DMS53 (cell line): ENCODE measurements at places on chromosomes 11 and 22.

DNA sequence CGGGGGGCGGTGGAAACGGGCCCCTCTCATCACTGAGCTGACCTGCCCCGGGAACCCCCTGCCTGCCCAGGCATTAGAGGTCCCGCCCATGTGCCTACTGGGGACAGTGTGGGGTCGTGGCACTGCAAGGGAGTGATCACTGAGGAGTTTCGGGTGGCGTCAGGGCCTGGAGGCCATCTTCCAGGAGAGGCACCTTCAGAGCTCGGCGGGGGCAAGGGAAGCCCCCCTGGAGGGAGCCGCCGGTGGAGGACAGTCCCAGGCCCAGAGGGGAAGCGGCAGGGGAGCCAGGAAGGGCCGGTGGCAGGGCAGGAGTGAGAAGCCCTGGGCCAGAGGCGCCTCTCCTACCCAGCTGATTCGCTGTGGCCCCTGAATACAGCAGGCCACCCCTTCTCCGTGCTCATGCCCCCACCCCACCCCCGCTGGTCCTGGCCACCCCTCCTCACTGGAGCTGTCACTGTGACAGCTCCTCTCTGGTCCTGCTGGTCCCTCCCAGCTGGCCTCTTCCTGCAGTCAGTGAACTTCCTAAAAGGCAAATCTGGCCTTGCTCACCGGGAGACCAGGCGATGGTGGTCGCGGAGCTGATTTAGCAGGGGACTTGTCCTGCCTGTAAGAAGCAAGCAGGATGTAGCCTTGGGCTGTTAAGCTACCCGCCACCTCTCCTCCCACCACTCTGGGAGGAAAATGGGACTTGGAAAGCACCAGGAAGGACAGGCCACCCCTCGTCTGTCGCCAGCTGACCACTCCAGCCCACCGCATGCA is 2.0 kb upstream of the MAPK11 start:
- DNase-seq: peak; percentile 42

DNA sequence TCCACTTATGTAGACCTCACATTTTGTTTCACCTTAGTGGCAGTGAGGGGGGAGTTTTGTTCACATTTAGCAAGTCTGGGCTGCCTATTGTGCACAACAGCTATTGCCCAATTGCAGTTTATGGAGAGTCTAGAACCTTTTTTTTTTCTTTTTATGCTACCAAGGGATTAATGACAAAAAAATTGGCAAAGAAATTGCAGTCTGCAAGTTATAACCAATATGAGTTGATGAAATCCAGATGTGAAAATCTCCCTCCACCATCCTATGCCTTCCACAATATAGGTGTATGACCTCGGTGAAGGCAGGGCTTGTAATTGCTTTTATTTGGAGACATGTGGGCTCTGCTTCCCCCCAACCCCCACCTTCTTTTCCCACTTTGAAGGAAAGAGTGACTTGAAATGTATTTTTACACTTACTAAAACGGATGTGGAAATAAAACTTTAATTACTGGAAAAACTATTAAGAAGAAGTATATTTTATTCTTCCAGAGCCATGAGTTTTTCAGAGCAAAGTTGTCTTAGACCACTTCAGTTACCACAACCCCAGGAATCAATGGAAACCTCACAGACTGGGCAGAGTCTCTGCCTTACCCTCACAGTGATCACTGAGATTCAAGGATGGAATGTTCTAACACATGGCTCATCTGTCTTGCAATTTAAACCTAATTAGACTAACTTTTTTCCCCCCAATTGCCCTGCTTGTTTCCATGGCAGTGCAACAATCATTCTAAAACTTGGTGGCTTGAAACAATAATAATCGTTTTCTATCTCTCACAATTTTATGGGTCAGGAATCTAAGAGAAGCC is 120.8 kb upstream of the SLC5A12 start:
- DNase-seq: no peak

GRCh38 chr11:61488651-61489291 is 19.8 kb upstream of the LRRC10B start:
- peak; percentile 98 for DNase-seq

- DNase-seq: no peak
These were observed 45.2 kb downstream of the LGR4 start for GRCh38 chr11:27427183-27427980.

- no peak for DNase-seq
These were observed 50.2 kb upstream of the SLC35C1 start for GRCh38 chr11:45754741-45755140.

- DNase-seq: peak; percentile 40
These were observed 5.5 kb downstream of the NPAS4 start for GRCh38 chr11:66426314-66426713.

GRCh38 chr11:29282088-29282487 is 734.7 kb downstream of the KCNA4 start:
- DNase-seq: peak; percentile 88

- no peak for DNase-seq
These were observed 1.0 kb downstream of the SFI1 start for GRCh38 chr22:31497148-31497938.

DNA sequence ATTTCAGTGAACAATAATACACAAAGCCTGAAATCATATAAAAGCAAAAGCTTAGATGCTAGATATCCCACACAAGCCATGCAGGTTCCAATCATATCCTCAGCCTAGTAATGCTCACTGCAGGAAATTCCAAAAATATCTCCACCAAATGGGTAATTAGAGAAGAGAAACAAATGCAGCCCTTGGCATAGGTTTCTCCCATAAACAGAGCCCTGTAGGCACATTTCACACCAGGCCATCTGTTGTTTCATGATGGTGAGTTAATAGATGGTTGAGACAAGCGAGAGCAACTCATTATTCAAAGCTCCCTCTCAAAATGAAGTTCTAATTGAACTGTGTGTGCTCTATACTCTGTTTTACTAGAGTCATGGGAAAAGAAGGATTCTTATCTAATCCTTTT is 154.6 kb upstream of the TRPC6 start:
- no peak for DNase-seq

DNA sequence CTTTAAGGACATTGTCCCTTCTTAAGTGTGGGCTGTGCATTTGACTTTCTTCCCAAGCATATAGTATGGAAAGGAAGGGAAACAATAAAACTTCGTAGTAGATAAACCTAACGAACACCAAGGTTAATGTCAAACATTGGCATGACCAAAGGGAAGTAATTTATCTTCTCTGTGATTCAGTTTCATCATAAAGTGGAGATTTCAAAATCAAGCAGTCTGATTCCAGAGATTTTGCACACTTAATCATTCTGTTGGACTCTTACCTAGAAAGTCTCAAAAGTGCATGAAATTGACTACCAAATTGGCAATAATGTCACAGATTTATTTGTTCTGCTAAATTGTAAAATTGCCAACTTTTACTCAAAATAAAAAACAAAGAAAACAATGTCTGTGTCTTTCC is 559.7 kb downstream of the JRKL start:
- no peak for DNase-seq

DNA sequence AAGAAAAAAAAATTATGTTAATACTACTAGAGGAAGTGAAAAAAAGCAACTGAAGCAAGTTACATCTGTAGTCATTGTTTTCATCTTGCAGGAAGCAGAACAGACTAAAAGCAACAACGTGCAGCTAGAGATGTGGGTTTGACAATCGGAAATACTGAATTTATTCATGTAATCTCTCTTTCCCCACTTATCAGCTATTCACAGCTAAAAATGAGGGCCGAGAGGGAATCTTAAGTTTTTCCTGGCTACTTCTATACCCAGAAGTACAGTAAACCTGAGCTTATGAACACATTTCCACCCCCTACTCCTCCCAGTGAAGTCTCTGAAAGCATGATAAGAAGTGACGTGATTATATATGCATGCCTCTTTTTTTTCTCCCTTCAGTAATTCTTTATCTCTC is 116.5 kb downstream of the SPON1 start:
- DNase-seq: no peak

DNA sequence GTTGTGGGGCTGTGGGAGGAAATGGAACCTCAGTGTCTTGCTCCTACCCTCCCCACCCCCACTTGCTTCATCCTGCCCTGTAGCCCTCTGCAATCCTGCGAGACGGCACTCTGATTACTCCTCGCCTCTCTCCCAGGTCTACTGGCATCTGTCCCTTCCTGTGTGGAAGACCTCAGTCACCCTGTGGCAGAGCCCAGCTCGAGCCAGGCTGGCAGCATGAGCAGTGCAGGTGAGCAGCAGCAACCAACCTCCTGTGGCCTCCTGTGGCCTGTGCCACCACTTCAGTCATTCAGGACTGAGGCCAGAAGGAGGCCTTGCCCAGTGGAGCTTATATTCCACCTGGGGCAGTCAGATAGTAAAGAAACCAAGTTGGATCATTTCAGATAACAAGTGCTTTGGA is 14.7 kb upstream of the MAPK8IP1 start:
- DNase-seq: no peak

DNA sequence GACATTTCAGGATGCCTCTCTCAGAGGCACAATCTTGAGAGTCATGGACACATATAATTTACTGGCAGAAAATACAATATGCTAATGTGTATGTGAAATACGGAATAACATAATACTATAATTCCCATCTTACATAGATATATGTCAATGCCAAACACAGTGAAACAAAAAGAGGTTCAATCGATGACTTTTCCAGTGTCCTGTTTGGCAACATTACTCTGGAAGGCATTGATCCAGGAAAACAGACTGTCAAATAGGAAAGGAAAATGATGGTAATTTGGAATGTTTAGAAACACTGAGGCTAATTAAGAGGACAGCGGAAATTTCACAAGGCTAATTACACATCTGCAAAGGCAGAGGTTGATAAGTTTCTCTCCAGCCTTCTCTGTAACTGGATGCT is 942.3 kb downstream of the LRRC4C start:
- DNase-seq: no peak

DNA sequence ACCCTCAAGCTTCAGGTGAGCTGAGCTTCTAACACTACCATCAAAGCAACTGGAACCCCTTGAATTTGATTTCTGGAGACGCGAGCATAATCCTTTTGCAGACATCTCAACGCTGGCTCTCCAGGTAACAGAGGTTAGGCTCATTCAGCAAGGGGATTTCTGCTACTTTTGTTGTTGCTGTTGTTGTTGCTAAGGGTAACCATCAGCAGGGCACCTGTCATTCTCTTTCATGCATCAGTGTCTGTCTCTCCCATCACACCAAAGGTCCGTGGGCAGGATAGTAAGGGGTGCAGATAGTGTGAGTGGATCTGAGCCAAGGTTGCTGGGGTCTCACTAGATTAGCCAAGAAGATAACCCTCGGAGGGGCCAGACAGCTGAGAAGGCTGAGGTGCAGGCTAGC is 90.3 kb downstream of the TP53I11 start:
- peak; percentile 41 for DNase-seq

- DNase-seq: no peak
These were observed 33.2 kb upstream of the GAB2 start for GRCh38 chr11:78450866-78451265.
